ENCODE measurements at places on chromosomes 6 and 20.

DNA sequence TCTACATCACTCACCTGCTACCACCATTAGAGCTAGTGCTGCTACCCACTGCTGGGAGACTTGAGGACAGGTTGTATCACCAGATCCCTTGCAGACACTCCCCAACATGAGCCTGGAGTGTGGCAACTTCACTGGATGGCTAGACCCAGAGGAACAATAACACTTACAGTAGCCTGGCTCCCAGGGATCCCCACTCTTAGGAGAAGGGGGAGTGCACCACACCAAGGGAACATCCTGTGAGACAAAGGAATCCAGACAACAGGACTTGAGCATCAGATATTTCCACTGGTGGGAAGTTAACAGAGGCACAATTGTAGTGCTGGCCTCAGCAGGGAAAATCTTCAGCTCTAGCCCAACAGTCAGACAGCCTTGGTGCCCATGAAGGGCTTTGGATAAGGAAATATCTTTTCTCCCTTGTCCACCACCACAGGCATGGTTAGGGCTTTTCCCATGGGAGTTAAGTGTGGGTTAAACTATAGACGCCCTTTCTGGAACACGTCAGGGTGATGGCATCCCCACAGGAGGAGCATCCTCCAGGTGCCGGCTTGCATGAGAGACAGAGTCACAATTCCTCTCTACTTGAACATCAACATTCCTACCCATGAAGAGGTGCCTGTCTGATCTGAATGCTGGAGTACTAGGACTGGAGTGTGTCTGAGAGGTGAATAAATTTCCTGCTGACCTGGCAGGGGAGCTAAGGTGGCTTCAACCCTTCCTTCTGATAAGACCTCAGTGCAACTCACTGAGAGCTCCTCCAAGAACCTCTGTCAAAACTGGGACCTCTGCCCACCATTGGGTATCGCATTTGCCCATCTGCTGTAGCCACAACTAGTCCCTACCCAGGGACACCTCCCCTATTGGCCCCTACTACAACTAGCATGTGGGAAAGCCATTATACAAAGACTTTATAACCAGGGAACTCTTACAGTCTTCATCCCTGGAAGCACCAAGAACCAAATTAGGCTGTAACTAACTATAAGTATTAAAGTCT, 55.4 kb upstream of the SIRPG start:
- no peak for DNase-seq

GRCh38 chr6:127844529-127844928, 56.3 kb downstream of the THEMIS start:
- no peak for DNase-seq

DNA sequence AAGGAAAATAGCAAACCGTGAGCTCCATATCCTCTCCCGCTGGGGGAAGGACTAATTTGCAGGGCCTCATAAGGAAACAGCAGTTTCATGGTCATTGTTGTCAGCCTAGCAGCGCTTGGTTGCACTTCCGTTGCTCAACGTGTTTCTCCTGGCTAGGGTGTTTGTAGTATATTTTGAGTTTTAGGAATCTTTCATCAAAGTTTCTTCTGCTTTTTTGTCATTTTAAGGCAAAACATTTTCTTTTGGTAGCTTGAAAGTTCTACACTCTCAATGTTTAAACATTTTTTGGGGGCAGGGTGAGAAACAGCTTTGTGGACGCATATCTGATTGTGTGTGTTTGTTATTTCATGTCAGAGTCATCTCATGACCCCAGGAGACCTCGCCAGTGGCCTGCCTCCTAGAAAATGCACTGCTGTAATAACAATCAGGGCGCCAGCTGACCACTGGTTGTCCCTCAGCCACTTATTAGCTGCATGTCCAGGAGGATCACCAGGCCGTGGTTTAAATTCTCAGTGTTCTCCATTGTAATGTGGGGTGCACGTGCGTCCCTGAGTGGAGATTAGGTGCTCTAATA, 20.6 kb downstream of the JARID2 start:
- DNase-seq: peak; percentile 33

DNA sequence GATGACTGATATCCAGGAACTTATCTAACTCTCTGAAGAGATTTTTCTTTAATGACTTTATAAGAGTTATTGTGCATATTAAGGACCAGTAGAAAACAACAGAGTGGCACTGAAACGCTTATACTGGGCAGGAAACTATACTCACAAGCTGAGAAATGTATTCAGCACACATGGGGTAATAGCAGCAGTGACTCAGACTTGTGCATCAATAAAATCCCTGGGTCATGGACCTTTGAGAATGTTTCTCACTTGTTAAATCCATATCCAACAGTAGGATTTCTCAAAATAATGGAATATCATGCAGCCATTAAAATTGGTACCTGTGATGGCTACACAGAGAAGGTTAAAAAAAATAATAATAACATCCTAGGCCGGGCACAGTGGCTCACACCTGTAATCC, 219.5 kb downstream of the BTBD9 start:
- no peak for DNase-seq

- DNase-seq: no peak
Measured at GRCh38 chr6:13251242-13251641, 77.1 kb downstream of the TBC1D7 start.

DNA sequence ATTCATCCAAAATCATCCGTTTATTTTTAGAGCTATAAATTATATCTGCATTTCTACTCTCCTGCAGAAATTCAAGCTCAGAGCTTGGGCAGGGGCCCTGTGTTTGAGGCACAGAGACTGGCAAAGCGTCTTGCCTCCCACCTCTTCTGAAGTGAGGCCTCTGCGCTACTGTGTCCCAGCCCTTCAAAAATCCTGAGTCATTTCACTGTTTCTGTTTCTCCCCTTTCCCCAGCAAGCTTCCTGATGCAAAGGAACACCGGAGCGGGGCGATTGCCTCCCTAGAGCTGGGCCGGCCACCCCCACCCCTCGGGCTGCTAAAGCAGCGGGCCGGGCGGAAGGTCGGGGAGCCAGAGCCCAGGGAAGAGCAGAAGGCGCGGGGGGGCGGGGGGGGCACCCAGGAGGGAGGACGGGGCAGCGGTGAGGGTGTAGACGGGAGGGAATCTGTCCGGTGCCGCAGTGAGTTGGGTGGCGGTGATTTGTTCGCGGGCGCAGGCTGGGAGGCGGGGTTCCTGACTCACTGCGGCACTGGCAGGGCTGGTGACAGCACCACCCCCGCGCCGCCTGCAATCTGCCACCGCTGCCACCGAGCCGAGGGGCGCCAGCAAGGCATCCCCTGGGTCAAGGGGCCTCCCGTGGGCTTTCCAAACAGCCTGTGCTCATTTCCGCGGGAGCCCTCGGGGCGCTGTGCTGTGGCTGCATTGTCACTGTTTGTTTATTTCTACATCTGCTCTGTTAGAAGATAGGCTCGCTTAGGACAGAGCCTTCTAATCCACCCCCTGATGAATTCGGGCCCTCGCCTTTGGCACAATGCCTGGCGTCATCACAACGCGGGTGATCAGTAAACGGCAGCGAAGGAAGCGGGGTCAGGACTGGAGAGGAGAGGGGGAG, 46.5 kb upstream of the SNAP25 start:
- DNase-seq: no peak
